Vagina (tissue), 2 donors: ENCODE measurements at places on chromosomes 5 and 9.

- no peak overlapping the region for H3K4me3 ChIP-seq
- no peak for DNase-seq
- no peaks in the 10 kb centered on the region for H3K36me3 ChIP-seq
- no peaks in the 10 kb centered on the region for H3K27me3 ChIP-seq
These were observed 109.9 kb upstream of the C9orf72 start for GRCh38 chr9:27683181-27683580.

- H3K4me1 ChIP-seq = no peaks in the 10 kb centered on the region
- no peak for DNase-seq
- no peaks in the 10 kb centered on the region for H3K27me3 ChIP-seq
- no peak overlapping the region for H3K27ac ChIP-seq
- no peak overlapping the region for H3K4me3 ChIP-seq
- no peaks in the 10 kb centered on the region for H3K36me3 ChIP-seq
These were observed 31.4 kb upstream of the ANKRD55 start for GRCh38 chr5:56264417-56265025.

DNA sequence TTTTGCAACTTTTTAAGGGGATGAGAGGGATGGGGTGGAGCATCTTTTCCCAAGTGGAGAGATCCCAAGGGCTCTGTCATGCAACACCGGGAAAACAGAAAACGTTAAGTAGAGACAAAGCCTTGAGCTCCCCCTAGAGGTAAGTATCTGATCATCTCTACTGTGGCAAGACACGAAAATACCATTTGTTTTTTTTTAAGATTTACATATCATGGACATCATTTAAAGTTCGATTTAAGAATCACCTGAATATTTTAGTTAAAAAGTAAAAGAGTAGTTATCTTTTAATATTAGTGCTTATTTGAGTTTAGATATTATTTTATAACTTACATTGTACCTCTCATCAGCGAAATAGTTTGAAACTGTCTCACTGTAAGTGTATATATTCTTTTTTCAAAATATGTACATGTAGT, 200.4 kb downstream of the LRRC70 start:
- no peak overlapping the region for H3K4me3 ChIP-seq
- H3K27me3 ChIP-seq = no peaks in the 10 kb centered on the region
- no peak for DNase-seq
- H3K4me1 ChIP-seq = no peaks in the 10 kb centered on the region
- H3K36me3 ChIP-seq = no peaks in the 10 kb centered on the region
- no peak overlapping the region for H3K27ac ChIP-seq

GRCh38 chr9:87729246-87729645, 3.3 kb downstream of the CTSL start:
- H3K36me3 ChIP-seq = no peaks in the 10 kb centered on the region
- H3K27me3 ChIP-seq = no peaks in the 10 kb centered on the region
- no peak for DNase-seq
- H3K4me3 ChIP-seq = no peak overlapping the region
- H3K4me1 ChIP-seq = peaks cover 39% of the 10 kb centered on the region
- no peak overlapping the region for H3K27ac ChIP-seq

GRCh38 chr9:34179213-34180136, 632 bp downstream of the UBAP1 start:
- no peaks in the 10 kb centered on the region for H3K36me3 ChIP-seq
- H3K27me3 ChIP-seq = no peaks in the 10 kb centered on the region

DNA sequence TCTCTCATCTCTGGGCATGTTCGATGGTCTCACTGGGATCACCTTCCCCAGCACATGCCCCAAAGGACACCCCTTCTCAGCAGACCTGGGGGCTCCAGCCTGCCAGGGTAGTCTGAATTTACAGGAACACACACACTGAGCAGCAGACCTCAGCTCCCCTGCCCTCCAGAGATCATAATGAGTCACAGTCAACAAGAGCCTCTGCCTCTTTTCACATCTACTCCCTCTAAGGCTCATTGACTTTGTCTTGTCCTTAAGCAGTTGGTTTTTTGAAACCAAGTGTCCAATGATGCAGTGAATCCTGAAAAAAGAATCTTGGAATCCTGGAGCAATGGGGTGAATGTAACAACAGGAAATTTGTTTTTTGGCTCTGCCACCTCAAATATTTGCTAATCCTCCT, 20.8 kb downstream of the GABBR2 start:
- H3K27me3 ChIP-seq = no peaks in the 10 kb centered on the region

GRCh38 chr5:103436656-103437055, 125.9 kb downstream of the NUDT12 start:
- H3K4me3 ChIP-seq = no peak overlapping the region
- DNase-seq = no peak
- H3K36me3 ChIP-seq = no peaks in the 10 kb centered on the region
- no peak overlapping the region for H3K27ac ChIP-seq
- H3K4me1 ChIP-seq = no peaks in the 10 kb centered on the region

DNA sequence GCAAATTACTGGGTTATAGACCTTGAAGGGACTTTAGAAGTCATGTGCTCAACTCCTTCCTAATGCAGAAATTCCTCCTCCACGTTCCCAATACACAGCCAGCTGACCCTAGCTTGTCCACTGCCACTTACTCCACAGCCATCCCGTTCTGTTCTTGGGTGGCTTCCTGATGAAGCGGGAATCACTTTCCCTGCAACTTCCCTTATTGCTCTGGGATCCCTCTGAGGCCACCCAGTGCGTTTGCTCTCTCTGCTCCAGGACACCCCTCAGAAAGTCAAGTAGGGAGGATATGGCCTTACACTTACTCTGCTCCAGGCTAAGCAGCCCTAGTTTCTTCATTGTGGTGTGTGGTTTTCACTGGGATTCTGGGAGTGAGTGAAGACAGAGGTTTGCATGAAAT, 55.5 kb downstream of the GALNT12 start:
- H3K36me3 ChIP-seq = no peaks in the 10 kb centered on the region
- H3K27ac ChIP-seq = peak overlapping the region; percentile 64
- peaks cover 61% of the 10 kb centered on the region for H3K4me1 ChIP-seq

- no peaks in the 10 kb centered on the region for H3K27me3 ChIP-seq
- no peak overlapping the region for H3K4me3 ChIP-seq
- H3K27ac ChIP-seq = no peak overlapping the region
- DNase-seq = no peak
These were observed 40.3 kb upstream of the TNFAIP8 start for GRCh38 chr5:119315516-119315949.

GRCh38 chr5:38447056-38447455, 109.4 kb downstream of the LIFR start:
- H3K27me3 ChIP-seq = no peaks in the 10 kb centered on the region
- DNase-seq = no peak
- H3K27ac ChIP-seq = peak overlapping the region; percentile 33
- no peak overlapping the region for H3K4me3 ChIP-seq

- H3K4me3 ChIP-seq = no peak overlapping the region
- H3K4me1 ChIP-seq = no peaks in the 10 kb centered on the region
- DNase-seq = no peak
These were observed 188.3 kb downstream of the CNTLN start for GRCh38 chr9:17322882-17323864.

DNA sequence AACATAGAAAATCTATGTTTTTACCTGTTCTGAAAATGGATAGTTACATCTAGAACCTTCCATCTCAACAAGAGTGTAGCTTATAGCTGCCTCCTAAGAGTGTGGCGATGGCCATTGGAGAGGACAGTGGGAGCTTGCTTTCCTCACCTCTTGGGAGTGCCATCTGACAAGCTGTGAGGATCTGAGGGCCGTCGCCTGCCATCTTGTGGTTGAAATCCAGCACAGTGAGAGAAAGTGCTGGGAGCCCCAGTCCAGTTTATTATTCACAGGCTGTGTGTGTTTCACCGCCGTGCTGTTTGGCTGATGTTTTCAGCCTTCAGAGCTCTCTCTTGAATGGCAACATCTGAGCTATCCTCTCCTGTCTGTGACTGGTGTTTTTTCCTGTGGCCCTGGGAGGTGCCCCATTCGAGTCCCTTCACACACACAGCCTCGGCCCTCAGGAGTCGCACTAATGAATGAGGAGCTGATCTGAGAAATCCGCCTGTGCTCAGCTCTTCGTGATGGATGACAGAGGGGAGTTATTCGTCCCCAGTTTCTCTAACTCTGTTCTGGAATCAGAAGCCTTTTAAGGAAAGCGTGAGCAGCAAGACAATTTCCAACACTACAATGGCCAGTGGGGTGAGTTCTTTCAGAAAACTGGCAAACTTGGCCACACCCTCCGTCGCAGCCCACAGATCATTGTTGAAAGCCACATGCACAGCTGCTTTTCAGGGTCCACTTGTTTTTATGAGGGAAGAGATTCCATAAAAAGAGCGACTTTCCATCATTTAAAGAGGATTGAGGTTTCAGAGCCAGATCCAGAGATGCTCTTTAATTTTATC, 170.3 kb downstream of the PDZD2 start:
- H3K4me3 ChIP-seq = no peak overlapping the region
- H3K27me3 ChIP-seq = no peaks in the 10 kb centered on the region
- no peak for DNase-seq

DNA sequence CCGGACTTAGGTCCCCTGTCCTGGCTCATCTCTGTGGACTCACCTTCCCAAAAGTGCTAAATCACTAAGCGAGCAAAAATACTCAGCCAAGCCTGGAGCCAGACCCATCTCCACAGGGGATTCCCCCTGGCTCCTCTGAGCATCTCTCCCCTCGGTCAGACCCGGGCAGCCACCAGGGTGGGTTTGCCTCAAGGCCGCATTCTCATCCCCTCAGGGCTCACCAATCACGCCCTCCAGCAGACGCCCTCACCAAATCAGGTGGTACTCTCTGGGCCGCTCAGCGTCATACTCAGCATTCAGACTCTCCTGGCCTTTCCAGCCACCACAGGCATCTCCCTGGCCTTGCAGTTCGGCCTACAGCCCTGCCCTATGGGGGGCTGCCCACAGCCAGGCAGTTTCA, 49.7 kb downstream of the C5orf15 start:
- no peak for DNase-seq
- no peaks in the 10 kb centered on the region for H3K36me3 ChIP-seq
- no peak overlapping the region for H3K27ac ChIP-seq
- no peak overlapping the region for H3K4me3 ChIP-seq
